ENCODE measurements at places on chromosomes 7 and 10. TPM values are rescaled to one million over a fixed set of nuclear protein-coding genes. Genes with fewer than 3 reads are reported as not detected.

RNF148 gene
- total RNA-seq, result 1.6 TPM

ANXA8 gene
- not detected for total RNA-seq

ETV1 gene
- total RNA-seq, result 15.1 TPM

TMEM168 gene
- total RNA-seq, result 19.3 TPM

GPER1 gene
- 2.3 TPM for total RNA-seq

KCNIP2 gene
- total RNA-seq, result 0.96 TPM

SLC13A1 gene
- not detected for total RNA-seq

MSRB2 gene
- total RNA-seq, result 4.9 TPM

KCNMA1 gene
- total RNA-seq, result 0.19 TPM

HYAL4 gene
- 0.86 TPM for total RNA-seq

PPP2R2D gene
- 31.0 TPM for total RNA-seq

MEST gene
- 11.4 TPM for total RNA-seq

EPHB6 gene
- total RNA-seq, result 2.0 TPM
